ENCODE measurements at places on chromosomes 13 and 19. TPM values are rescaled to one million over a fixed set of nuclear protein-coding genes. Genes with fewer than 3 reads are reported as not detected.

TTC9B gene
- 32.0 TPM for total RNA-seq

EDNRB gene
- 18.4 TPM for total RNA-seq

FFAR3 gene
- total RNA-seq, result under 0.01 TPM

PRODH2 gene
- not detected for total RNA-seq

Measured in temporal lobe (tissue), 4 donors.